ENCODE measurements at places on chromosomes 12 and 14. TPM values are rescaled to one million over a fixed set of nuclear protein-coding genes. Genes with fewer than 3 reads are reported as not detected.

- DNase-seq: no peak
These were observed 10.5 kb downstream of the NTF3 start for GRCh38 chr12:5442251-5443006.

The TMEM106C gene
- 73.6 TPM for total RNA-seq

The NXPH4 gene
- total RNA-seq: 0.78 TPM

The SLC7A7 gene
- 3.3 TPM for total RNA-seq

All from occipital lobe (tissue), 3 donors.